SW480 (cell line): ENCODE measurements at places on chromosomes 13 and 19.

GRCh38 chr13:22387899-22388298 is 717.0 kb downstream of the FGF9 start:
- DNase-seq: no peak

DNA sequence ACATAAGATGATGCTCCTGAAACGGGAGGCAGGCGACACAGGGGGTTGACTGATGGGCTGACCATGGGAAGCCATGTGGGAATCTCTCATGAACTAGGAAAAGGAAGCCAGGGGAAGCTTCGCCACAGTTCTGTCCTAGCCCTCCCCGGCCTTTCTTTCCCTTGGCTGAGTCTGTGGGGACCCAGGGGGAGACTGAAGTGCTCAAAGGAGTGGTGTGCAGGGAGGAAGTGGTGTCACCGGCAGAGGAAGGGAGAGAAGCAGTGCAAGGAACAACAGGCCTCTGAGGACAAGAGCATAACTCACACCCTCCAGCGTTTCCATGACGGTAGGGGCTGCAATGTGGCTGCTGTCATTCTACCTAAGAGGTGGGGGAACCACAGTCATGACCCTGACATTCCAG is 1.1 kb downstream of the KIR3DL3 start:
- no peak for DNase-seq

DNA sequence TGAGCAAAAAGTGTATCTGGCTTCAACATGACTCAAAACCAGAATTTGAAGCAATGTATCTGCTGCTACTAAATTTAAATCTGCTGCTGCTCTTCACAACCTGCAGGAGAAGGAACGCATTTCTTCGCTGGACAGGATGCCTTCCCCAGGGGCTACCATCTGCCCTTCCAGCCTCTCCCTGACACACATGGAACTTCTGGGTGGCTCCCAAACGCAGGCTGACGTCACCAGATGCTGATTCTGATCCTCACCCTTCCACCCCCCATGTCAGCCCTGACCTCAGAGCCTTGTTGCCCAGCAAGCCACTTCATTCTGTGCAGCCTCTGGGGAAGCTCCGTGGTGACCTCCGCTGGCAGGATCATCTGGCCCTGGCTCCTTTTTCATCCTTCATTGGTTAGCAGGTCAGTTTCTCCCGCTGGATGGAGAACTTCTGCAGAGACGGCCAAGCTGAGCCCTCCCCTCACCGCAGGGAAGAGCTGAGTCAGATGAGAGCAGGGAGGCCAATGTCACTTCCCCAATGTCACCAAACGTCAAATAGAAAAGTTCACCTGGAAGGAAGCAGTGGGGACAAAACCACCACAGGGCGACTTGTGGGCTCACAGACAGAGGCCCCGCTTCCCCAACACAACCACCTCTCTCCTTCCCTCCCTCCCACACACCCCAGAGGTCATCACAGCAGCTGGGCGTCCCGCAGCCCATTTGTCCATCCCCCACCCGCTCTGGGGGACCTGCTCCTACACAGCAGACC is 14.0 kb upstream of the RAB20 start:
- peak; percentile 77 for DNase-seq

DNA sequence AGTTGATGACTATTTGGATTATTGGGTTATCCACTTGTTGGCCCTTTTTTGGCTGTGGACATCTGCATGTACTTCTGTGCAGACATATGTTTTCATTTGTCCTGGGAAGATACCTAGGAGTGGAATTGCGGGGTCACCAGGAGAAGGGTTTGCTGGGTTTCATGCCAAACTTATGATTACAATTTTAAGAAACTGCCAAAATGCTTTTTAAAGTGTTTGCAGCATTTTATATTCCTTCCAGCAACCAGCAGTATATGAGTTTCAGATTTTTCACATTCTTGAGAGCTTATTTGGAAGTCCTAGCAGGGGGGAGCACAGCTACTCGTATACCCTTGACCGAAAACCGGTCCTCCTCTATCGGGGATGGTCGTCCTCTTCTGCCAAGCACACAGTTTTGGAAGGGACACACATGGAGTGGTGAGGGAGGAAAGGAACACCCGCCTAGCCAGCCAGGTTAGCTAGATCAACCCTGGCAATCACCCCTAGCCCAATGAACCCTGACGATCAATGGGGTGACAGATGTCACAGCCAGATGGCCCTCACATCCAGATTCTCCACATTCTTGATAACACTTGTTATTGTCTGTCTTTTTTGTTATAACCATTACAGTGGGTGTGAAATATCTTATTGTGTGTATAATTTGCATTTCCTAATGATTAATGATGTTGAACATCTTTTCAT is 26.7 kb upstream of the RNF113B start:
- DNase-seq: no peak

DNA sequence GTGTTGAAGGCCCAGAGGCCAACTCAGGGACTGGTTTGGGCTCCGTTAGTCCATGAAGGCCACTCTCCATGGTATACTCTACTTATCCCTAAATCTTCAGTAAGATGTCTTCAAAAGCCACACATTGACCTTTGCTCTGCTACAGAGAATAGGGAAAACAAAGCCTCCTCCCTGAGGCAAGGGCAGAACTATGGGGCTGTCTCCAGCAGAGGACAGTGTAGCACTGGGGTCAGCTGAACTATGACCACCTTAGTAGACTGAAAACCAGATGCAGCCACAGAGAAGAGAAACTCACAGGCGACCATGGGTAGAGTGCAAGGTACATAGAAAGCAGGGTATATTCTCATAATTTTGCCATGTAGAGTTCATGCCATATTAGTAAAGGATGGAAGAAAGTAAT is 587.4 kb downstream of the LMO7 start:
- DNase-seq: no peak

DNA sequence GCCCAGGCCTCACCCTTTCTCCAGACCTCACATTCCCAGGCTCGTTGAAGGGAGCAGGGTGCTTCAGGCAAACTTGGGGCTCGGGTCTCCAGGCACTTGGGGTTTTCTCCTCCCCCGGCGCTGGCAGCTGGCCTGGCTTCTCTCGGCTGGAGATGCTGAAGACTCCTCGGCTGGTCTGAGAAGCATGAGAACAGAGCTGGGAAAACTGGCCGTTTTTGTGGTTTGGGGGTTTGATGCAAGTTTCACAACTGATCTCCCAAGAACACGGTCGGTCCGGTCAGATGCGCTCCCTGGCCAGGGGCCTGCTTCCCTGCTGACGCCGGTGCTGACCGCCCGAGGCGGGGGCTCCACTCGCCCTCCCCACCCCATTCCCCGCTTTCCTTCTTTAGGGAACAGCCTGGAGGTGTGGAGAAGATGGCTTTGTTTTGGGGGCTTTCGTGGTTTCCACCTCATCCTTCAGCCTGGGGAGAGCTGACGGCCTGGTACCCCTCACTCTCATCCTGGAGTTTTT is 35.3 kb downstream of the CEBPA start:
- no peak for DNase-seq

DNA sequence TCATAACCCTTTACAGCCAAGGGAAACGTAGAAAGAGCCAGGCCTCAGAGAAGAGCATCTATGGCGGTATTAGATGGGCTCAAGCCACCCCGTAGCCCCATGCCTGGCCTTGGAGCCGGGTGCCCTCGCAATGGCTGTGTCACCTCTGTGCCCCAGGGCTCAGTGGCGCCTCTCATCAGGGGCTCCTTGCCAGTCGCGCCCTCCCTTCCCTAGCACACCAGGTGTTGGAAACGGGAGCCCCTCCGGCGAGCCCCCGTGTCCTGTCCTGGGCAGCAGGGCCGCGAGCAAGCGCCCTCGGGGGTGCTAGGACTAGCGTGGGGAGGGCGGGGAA is 453 bp downstream of the ZNF256 start:
- DNase-seq: no peak

DNA sequence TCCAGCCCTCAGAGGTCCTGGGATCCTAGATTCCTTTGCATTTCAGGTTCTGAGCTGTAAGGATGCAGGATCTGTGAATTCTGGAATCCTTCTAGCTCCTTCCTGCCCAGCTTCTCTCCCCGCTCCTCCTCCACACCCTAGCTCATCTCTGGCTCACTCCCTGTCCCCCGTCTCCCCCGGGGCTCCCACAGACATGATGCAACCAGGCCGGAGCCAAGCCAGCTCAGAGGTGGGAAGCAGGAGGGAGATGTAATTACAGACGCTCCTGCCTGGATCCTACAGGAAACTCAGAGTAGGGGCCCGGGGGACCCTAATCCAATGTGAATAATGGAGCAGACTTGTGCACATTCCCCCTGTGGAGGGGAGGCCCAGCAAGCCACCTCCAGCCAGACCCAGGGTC is 4.5 kb downstream of the GNG8 start:
- DNase-seq: no peak

DNA sequence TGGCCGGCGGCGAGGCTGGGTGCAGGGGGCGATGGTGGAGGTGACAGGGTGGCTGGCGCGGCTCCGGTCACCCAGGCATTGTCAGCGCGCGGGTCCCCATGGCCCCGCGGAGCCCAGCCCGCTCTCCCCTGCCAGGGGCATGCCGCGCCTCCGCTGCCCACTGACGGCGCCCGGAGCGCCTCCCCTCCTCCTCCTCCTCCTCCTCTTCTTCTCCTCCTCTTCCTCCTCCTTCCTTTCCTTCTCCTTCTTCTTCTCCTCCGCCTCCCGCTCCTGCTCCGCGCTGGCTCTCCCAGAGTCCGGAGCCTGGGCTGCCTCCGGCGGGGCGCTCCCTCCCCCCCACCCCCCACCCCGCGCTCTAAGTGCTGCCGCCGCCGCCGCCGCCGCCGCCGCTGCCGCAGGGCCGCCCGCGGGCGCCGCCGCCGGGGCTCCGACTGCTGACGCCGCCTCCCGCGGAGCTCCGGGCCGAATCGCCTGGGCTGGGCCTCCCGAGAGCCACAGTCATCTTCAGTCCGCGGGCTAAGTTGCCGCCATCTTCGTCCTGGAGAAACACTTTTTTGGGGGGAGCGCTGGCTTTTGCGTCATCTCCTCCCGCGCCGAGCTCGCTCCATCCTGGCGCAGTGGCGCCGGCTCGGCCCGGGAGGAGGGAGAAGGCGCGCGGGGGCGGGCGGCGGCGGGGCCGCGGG is 348.3 kb downstream of the LIG4 start:
- no peak for DNase-seq

DNA sequence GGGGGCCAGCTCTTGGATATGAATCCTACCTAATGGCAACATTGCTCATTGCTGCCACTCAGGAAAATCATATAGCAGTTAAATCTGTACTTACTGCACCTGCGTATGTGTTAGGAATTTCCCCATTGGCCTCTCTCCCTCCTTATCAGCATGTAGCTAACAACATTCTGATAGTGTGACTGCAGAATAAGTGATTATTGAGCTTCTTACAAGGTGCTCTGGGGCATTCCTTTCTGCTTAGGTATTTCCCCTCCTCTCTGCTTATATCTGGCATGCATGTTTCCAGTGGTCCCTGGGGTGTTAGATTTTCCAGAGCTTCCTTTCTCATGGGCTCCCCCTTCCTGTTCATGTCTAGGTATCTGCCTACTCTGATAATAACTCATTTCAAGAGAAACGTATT is 414.1 kb upstream of the SLITRK1 start:
- no peak for DNase-seq

GRCh38 chr19:53945441-53945840 is 17.3 kb upstream of the CACNG8 start:
- peak; percentile 44 for DNase-seq

GRCh38 chr13:113765564-113765910 is 6.5 kb downstream of the TMEM255B start:
- peak; percentile 56 for DNase-seq

GRCh38 chr19:3945838-3946237 is 13.0 kb downstream of the NMRK2 start:
- no peak for DNase-seq

GRCh38 chr13:50123002-50123401 is 107.8 kb downstream of the KCNRG start:
- peak; percentile 11 for DNase-seq

DNA sequence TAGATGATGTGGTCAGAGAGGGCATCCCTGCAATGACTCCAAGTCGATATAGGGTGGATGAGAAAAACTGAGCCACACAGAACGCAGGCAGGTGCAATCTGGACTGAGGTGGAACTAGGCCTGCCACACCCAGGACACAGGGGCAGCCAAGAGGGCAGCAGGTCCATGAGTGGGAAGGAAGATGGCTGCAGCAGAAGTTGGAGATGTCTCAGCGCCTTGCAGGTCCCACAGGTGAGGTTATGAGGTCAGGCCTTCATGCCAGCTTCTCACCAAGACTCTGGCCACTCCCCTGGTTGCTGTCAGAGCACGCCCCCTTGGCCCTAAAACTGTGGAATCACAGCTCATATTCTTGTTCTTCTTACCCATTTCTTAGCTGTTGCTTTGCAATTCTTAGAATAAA is 147.7 kb upstream of the VSTM2B start:
- DNase-seq: no peak

- no peak for DNase-seq
These were observed 15.9 kb downstream of the SUGP1 start for GRCh38 chr19:19304186-19304965.

- DNase-seq: no peak
These were observed at the start of gene PALM3 for GRCh38 chr19:14061751-14062557. TSS of gene PALM3 (minus strand) at chr19:14062076. CDS start at chr19:14061980, 96 bp downstream.

DNA sequence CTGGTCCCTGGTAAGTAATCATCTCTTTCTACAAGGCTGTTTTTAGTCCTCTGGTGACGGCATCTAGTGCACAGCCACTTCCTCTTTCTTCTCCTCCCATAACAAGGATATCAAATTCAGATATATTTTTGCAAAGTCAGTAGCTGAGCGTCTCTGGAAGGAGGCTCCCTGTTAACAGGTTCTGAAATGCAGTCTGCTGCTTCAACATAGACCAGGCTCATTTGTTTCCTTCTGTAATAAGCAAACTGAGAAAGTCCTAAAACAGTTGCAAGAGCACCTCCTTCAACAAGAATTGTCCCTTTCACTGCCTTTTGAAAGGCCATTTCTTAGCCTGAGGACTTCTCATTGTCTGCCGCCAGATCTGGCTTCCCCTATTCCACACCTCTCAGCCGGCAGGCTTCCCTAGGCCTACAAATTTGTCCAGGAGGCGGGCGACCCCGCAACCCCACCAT is 7.4 kb upstream of the ZSCAN5A start:
- DNase-seq: no peak

DNA sequence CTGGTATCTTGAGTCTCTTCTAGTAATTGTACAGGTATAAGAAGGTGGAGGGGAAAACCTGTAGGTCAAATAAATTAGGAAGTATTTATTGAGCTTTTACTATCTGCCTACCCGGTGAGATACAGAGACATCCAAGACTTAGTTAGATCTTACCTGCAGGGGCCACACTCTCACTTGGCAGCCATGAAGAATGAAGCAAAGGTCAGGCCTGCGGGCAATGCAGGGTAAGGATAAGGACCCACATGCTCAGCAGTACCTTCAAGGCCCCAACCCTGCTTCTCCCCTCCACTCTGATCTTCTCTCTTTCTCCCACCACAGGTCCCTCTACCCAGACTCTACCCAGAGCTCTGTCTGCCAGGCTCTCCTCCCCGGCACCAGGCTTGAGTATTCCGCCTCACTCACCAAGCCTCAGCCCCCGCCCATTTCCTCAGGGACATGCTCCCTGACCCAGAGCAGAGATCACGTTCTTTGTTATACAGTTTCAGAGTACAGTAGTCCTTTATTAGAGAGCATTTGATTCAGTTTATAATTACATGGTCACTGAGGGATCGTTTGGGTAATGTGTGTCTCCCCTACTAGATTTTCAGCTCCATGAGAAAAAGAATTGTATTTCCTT is 18.9 kb upstream of the CLDN10 start:
- no peak for DNase-seq
